ENCODE measurements at places on chromosomes 12 and 14. TPM values are rescaled to one million over a fixed set of nuclear protein-coding genes. Genes with fewer than 3 reads are reported as not detected.

GRCh38 chr12:113359133-113359938 is 949 bp downstream of the PLBD2 start:
- peaks cover 34% of the 10 kb centered on the region for H3K4me1 ChIP-seq
- no peaks in the 10 kb centered on the region for H3K27me3 ChIP-seq
- H3K27ac ChIP-seq, result peak overlapping the region; percentile 86
- H3K4me3 ChIP-seq, result peak overlapping the region; percentile 91

ANO2 gene
- 13.0 TPM for total RNA-seq

DNA sequence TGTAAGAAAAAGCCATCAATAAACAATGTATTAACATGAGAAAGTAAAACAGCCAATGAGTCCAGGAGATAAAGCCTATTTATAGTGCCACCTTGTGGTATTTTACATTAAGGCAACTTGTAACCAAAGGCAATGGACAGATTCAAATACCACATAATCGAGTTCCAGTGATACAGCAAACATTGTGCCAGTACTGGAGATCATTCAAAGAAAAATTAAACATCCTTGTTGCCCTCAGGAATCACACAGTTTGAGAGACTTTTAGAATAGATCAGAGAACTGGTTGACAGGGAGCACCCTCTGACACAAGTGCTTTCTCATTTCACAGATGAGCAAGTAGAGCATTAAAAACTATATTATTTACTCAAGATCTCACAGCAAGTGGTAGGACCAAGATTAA is 98.1 kb downstream of the DDHD1 start:
- H3K4me1 ChIP-seq, result peaks cover 7% of the 10 kb centered on the region
- H3K4me3 ChIP-seq, result no peak overlapping the region
- no peaks in the 10 kb centered on the region for H3K27me3 ChIP-seq
- no peaks in the 10 kb centered on the region for H3K36me3 ChIP-seq
- H3K27ac ChIP-seq, result no peak overlapping the region
- no peak for DNase-seq

GRCh38 chr14:49297102-49297501 is 289.1 kb downstream of the RPS29 start:
- no peaks in the 10 kb centered on the region for H3K27me3 ChIP-seq
- H3K36me3 ChIP-seq, result no peaks in the 10 kb centered on the region
- no peaks in the 10 kb centered on the region for H3K4me1 ChIP-seq

All from left ventricle myocardium inferior (tissue), 1 donor.